ENCODE measurements at places on chromosomes 7 and 10. TPM values are rescaled to one million over a fixed set of nuclear protein-coding genes. Genes with fewer than 3 reads are reported as not detected.
A peak's percentile ranks its signal among the peaks of the same experiment; 100 is the strongest.

PON3 gene
- total RNA-seq, result 6.5 TPM

ZSCAN21 gene
- total RNA-seq, result 5.5 TPM

XRCC2 gene
- 23.1 TPM for total RNA-seq

ERVW-1 gene
- total RNA-seq, result not detected

ASZ1 gene
- total RNA-seq, result not detected

DNA sequence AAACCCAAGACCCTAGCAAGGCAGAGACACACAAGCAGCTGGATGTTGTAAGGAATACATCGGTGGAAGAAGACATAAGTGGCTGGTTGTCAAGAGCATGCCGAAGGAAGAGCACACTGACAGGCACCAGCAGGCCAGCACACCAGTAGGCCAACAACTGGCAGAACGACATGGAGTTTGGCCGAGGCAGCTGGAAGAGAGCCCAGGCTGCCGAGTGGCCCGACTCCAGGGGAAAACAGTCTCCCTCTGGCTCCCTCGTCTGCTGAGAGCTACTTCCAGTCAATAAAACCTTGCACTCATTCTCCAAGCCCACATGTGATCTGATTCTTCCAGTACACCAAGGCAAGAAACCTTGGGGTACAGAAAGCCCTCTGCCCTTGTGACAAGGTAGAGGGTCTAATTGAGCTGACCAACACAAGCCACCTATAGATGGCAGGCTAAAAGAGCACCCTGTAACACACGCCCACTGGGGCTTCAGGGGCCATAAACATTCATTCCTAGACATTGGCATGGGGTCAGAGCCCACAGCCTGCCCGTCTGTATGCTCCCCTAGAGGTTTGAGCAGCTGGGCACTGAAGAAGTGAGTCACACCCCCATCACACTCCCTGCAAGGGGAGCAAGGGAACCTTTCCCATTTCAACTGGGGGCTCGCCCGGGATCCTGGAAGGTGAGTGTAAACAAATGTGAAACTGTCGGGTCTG is 14.7 kb upstream of the TNS3 start:
- peak; percentile 64 for DNase-seq

- peak; percentile 53 for DNase-seq
Observed at GRCh38 chr7:43869867-43870240, 537 bp upstream of the MRPS24 start.

GRCh38 chr7:81195033-81195432 is 276.2 kb upstream of the SEMA3C start:
- DNase-seq, result no peak

DNA sequence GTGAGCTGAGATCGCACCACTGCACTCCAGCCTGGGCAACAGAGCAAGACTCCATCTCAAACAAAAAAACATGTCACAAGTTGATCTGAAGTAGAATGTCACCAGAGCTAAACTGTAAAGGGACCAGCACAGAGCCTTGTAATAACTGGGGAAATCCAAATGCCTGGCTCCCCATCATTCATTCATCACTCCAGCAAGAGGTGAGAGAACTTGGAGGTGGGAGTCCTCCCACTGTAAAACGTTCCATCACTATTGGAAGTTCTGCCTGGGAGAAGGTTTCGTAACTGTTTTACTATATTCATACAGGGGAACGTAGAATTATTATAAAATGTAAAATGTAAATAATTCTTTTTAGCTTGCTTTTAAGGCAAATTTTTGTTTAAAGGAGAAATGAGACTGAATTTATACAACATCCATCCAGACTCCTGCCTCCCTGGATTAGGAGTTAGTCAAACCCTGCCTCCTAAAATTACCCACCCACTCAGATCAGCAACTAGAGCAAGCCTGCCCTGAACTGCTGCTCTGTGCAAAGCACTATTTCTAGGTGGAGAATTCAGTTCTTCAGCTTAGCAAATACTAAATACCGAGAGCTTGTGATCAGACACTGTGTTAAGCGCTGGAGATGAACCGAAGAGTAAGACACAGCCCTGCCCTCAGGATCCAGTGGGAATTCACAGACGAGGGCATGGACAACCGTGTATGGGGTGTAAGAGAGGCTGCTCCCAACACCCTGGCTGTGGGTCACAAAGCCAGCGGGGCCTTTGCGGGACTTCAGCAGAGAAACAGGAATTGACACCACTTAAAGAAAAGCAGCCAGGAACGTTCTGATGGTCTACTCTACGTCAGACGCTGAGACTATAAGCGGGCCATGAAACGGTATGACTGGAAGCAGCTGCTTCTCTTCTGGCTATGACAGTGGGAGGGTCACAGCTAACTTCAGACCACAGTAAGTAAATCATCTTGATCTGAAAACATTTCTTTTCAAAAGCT is 208.3 kb downstream of the ZMYND11 start:
- DNase-seq, result no peak

DNA sequence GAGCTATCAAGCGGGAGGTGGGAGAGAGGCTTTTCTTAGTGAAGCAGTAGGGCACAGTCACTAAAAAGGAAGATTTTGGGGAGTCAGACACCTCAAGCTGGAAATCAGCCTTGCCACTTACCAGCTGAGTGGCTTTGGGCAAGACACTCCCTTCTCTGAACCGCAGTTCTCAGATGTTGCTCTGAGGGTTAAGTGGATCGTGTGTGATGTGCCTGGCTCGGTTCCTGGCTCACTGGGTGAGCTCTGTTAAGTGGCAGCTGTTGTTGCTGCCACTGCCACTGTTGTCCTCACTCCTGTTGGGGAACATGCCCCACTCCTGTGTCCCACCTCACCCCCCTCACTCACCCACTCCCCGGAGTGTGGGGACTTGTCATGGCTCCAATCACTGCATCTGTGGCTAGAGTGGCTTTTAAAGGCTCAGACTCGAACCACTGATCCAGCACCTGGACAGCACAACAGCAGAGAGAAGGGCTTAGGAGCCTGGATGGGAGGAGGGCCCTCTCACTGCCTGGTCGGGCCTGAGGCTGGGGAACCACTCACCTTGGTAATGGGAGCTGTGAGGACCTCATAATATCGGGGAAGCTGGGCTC is 20.0 kb downstream of the PYROXD2 start:
- no peak for DNase-seq

DNA sequence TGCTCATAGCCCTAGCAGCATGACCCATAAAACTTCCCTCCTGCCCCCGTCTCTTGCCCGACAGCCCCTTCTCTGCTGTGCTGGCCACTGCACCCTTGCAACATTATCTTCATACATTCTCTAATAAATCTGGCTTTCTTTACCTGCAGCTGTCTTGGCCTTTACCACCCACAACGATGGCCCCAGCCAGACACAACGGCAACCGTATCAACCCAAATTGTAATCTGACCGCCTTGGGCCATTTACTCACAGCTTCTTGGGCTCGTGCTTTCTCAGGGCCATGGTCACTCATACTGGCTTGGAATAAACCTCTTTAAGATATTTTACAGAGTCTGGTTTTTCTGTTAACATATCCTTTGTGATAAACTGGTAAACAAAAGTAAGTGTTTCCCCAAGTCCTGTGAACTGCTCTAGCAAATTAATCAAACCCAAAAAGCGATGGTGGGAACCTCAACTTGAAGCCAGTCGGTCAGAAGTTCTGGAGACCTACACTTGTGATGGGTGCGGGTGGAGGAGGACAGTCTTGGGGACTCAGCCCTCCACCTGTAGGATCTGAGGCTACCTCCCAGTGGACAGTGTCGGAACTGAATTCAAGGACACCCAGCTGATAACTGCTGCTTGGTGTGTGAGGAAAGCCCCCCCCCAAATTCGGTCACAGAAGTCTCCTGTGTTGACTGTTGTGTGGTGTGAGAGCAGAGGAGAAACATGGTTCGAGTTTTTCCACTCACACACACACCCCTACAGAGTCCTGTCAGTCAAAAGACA is 87.6 kb upstream of the ATP6V0A4 start:
- no peak for DNase-seq

DNA sequence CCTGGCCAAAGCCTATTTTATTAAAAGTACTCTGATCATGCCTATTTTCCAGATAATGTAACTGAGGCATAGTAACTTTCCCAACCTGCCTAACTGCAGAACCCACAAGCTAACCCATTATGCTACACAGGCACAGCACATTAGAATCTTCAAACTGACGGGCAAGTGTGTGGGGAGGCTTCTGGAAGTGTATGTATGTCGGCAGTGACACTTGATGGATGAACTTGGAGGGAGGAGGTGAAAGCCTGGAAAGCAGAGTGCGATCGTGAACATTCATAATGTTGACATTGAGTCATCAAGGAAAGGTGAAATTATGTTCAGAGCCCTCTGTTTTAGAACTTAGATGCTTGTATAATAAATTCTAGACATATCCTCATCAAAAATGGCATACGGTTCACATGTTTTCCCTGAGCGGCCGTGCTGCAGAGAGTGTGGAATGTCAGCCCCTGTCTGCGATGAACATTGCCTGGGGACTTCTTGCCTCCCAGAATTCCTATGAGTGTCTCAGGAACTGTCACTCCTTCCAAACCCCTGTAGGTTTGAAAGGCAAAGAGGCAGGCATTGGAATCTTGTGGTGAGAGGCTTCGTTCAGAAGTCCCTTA is 102.4 kb downstream of the SLIT1 start:
- no peak for DNase-seq

GRCh38 chr7:46011059-46011458 is 90.0 kb upstream of the IGFBP3 start:
- no peak for DNase-seq

GRCh38 chr7:136709876-136710275 is 158.6 kb upstream of the CHRM2 start:
- DNase-seq, result no peak

GRCh38 chr7:6589829-6590644 is at the start of gene INTS15:
Gene INTS15, plus strand, starts transcription at chr7:6590021. Its CDS starts 263 bp downstream, at chr7:6590284.
- DNase-seq, result peak; percentile 95

DNA sequence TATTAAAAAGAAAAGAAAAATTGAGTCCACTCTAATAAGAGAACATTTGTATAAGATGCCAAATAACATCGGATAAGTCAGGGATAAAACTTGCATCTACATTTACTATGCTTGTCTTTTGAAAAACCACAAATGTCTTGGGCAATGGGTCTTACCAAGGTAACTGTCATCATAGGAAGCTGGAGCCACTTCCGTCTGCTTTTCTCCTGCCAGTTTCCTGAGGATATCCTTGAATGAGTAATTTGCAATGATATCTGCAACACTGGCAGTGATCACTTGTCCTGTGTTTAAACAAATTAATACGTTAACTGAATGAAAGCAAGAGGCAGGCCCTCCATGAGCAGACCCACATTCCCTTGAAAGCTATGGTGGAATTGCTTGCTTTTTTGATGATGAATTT is 47.3 kb downstream of the ITGA8 start:
- no peak for DNase-seq

GRCh38 chr10:82908751-82909150 is 1033.8 kb downstream of the NRG3 start:
- DNase-seq, result no peak

- no peak for DNase-seq
Observed at GRCh38 chr10:129715805-129716204, 248.3 kb downstream of the EBF3 start.

- no peak for DNase-seq
Observed at GRCh38 chr7:133434246-133434865, 181.5 kb downstream of the EXOC4 start.

- no peak for DNase-seq
Observed at GRCh38 chr7:102080019-102080433, 206.6 kb upstream of the SH2B2 start.

DNA sequence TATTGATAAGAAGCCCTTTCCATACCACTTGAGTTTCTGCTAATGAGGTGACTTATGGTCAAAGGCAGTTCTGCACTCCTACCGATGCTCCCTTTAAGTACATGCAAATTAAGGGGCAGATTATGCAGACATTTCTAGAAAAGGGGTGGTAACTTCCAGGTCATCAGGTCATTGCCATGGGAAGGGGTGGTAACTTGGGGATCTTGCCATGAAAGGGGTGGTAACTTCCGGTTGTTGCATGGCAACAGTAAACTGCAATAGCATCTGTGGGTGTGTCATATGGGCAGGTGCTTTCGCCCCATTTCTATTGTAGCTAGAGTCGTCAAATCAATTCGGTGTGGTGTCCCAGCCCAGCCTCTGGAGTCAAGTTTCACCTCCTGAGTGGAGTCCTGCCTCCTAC is 150.9 kb downstream of the UBE2H start:
- no peak for DNase-seq

DNA sequence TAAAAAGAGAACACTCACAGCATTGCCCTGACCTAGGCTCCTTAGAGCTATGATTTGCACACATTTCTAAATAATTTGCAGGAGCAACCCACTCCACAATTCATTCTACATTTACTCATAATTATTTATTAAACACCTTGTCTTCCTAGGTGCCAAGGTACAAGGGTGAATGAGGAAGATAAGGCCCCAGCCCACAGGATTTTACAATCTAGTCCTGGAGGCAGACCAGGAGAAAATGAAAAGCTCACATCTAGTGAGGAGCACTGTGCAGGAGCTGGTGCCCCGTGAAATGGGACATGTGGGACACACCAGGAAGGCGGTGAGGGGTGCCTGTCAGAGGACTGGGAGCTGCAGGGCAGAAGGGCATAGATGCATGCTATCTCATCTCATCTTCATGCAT is 59.7 kb upstream of the LRRC18 start:
- DNase-seq, result no peak

GRCh38 chr7:139431459-139431858 is 52.0 kb downstream of the KLRG2 start:
- no peak for DNase-seq

DNA sequence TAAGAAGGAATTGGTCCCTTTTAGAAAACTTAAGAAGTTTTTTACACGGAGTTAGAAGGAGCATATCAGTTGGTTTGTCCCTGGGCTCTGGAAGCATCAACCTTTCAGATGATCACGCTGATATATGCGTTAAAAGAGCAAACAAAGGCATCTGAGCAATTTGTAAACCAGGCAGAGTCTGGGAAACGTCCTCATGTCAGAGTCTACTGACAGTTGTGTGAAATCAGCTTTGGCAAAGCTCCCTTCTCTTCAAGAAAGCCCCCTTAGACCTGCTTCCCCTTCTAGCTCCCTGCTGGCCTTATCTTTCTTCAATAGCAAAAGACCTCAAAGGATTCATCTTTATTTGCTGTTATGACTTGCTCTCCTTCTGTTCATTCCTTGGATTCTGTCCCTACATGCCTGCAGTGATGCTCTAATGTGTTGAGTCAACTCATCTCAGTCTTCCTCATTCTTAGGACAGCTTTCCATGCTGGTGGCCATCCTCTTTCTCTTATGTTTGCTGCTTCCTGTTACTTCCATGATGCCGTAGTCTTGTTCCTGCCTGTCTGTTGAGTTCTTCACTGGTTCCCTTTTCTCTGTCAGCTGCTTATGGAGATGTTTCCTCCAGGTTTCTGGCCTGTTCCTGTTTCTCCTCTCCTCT is 106.5 kb upstream of the BMPER start:
- no peak for DNase-seq

DNA sequence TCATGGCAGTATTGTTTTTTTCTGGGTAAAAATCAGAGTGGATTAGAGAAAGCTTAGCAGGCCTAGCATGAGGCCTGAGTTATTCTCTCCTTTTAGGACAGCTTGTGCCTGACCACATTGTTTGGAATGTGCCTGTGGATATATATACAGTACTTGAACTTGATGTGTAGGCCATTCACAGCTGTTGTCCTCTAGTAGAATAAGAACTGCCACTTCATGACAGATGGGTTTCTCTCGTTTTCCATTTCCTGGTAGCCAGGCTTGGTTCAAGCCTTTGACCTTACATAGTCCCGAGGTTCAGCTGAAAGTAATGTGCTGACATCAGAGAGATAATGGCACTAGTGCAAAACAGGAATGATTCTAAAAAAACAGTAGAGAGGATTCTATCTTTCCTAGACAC is 473.9 kb downstream of the AUTS2 start:
- no peak for DNase-seq

All from Calu3 (cell line).